ENCODE measurements at places on chromosomes 2 and 18.
A peak's percentile ranks its signal among the peaks of the same experiment; 100 is the strongest.

DNA sequence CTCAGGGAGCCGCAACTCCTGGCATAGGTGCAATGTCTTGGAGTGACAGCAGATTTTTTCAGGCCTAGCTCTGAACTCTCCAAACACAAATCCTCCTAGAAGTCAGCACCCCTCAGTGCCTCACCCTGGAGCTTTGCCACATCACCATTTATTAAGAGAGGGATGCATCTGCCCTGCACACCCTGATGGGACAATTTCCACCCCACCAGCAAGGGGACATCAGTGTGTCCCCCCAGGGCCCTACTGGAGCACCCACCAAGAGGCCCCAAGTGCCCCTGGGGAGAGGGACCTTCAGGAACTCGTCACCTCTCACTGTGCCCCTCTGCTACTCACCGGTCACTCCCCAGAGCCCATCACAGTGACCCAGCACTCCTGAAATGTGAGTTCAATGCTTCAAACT lies 144.7 kb downstream of the NDUFA10 start:
- no peak for DNase-seq

- no peak for DNase-seq
Observed at GRCh38 chr18:24862201-24862816, 401.9 kb downstream of the HRH4 start.

GRCh38 chr2:46299365-46300263 lies 2.4 kb downstream of the EPAS1 start:
- DNase-seq, result no peak

GRCh38 chr2:228846161-228846560 lies 424.9 kb downstream of the PID1 start:
- DNase-seq, result no peak

DNA sequence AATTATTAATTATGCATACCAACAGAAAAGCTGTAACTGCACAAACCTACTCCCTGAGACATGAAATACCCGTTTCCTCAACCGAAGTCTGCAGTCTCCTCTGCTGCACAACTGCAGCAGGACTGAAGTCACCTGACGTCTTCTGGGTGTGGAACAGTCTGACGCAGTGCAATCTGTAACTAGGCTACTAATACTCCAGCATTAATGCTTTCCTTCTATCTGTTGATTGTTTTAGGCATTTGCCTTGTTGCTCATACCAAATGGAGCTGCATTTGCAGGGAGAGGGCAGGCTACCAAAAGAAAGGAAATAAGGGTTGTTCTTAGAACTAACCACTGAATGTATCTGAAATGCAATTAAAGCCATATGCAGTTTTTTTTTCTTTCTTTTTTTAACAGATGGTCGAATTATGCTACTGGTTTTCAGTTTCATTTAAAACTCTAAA lies 40.1 kb downstream of the RTN4 start:
- no peak for DNase-seq

DNA sequence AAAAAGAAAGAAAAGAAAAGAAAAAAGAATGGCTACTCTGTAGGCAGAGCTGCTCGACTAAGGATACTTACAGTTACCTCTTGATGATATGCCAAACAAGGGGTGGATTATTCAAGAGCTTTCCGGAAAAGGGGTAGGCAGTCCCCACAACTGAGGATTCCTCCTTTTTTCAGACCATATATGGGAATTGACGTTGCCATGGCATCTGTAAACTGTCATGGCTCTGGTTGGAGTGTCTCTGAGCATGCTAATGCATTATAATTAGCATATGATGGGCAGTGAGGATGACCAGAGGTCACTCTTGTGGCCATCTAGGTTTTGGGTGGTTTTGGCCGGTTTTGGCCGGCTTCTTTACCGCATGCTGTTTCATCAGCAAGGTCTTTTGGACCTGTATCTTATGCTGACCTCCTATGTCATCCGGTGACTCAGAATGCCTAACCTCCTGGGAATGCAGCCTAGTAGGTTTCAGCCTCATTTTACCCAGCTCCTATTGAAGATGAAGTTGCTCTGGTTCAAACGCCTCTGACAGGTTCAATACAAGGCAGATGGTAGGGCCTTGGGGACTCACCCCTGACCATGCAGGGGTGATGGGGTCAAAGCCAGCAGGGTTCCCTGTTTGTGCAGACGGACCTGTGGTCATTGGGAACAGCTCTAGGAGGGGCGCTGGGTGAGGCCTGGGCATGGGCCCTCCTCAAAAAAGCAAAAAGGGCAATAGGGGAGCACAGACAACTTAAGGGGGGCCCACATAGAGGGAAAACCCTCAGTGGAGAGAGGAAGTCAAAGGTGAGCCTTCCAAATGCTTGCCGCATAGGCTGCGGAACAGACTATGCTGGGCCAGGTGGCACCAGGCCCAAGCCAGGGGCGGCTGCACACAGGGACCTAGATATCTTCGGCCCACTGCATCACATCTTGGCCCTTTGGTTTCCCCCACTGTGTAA lies 251.2 kb upstream of the RAB6C start:
- DNase-seq, result no peak

- no peak for DNase-seq
Observed at GRCh38 chr2:238408615-238409340, 17.9 kb upstream of the ASB1 start.

- no peak for DNase-seq
Observed at GRCh38 chr2:32064021-32064601, 755 bp downstream of the SPAST start.

GRCh38 chr2:46854260-46854659 lies 61.3 kb downstream of the MCFD2 start:
- no peak for DNase-seq

GRCh38 chr2:170816504-170817092 lies at the start of gene GAD1:
GAD1 (plus strand) TSS chr2:170816887; CDS start chr2:170818592, 1,705 bp downstream.
- peak; percentile 45 for DNase-seq

DNA sequence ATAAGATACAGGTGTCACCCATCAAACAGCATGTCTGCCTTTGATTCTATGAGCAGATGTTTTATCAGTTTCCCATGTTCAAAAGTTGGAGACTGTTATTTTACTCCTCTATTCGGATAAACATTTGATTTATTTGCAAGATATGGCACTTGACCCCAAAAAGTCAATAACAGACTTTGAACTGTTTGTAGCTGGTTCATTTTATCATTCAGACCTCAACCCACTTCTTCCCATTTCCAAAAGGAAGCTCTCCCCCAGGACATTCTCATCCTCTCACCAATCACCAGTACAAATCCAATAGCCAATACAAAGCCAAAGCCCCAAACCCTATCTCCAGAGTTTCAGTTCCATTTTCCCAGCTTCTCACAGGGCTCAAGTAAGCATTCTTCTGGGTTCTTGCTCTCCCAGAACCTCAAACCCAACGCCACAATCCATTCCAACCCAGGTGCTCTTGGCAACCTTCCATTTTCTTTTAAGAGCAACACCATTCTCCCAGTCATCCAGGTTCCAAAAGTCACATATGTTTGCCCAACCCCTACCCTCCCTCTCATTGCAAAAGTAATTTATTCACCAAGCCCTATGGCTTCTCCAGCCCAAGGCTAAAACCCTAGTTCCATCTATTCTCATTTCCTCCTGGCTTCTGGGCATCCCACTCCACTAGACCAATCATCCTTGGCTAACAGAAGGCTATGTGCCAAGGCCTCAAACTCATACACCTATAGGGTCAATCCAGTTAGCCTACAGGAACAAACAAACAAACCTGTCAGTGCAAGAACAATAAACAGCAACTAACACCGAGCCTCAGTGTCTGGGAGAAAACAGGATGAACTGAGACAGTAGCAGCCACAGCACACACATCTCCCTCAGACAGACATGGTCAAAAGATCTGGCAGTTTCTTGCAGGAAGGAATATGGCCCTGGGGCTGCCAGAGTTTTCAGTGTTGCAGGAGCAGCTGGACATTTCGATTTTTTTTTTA lies 9.2 kb downstream of the ACVR1 start:
- no peak for DNase-seq

DNA sequence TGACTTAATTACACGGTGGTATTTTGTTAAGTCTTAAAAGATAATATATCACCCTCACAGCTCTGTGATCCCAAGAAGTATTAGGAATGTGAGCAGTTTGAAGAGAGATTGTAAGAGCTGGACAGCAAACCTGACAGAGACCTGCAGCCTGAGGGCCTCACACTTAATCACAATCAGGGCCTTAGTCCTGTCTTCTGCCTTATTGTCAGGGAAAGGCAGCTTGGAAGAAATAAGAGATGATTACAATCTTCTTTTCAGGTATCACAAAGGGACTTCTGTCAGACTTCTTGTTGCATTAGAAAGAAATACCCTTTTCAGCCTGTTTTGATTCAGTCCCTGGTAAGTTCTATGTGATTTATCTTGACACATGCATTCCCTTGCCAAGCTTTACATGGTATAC lies 1433.8 kb upstream of the SLC39A10 start:
- no peak for DNase-seq

- DNase-seq, result no peak
Observed at GRCh38 chr2:88091943-88092342, 24.3 kb downstream of the SMYD1 start.

DNA sequence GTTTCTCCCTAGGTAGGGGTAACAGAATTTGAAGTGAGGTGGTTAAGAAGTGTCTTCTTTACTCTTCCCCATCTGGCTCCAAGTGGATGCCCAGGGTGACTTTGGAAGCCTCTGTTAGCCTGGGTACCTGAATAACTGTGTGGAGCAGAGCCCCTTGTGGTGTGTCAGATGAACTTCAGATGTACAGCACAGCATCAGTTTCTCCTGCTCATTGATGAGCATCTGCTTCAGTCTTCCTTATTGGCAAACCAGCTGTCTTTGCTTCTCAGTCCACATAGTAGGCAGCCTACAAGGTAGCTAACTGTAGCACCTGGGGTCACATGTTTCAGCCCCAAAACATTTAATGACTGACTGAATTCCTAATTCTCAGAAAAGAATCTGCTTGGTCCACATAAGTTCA lies 56.2 kb upstream of the ATP8B1 start:
- DNase-seq, result no peak

DNA sequence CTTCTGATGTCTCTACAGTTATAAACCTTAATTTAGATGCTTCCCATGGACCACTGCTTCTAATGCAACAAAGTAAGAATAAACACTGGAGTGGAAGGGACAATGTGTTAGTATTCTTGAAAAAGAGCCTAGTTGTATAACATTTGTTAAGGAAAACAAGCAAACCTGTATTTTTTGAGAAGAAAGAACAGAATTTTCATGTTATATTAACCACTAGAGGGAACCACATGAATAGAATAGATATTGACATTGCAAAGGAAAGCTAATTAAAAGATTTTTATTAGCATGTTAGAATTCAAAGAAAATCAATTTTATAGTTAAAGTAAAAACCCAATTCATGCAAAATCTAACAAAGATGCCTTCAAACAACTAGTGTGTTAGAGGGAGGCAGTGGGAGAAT lies 151.2 kb upstream of the BARD1 start:
- DNase-seq, result no peak

DNA sequence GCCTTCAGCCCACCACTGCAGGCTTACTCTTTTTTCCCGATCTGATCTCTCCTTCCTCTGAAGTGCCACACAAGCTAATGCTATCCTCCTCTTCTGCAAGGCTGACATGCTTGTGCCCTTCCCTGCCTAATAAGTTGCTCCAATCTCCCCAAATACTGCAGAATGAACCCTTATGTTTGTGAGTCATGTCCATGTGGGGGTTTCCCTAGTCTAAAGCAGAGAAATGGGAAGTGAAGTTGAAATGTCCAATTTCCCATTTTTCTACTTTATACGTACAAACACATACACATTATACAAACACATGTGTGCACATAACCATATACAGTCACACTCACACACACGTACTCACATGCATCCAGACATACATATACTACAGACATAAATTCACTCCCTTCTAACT lies 288.1 kb upstream of the CELF4 start:
- DNase-seq, result no peak

- no peak for DNase-seq
Observed at GRCh38 chr2:183166210-183166609, 42.0 kb downstream of the NUP35 start.

GRCh38 chr18:51011709-51012108 lies 18.3 kb upstream of the SMAD4 start:
- DNase-seq, result no peak

GRCh38 chr2:33425586-33426031 lies 50.8 kb upstream of the RASGRP3 start:
- DNase-seq, result no peak

DNA sequence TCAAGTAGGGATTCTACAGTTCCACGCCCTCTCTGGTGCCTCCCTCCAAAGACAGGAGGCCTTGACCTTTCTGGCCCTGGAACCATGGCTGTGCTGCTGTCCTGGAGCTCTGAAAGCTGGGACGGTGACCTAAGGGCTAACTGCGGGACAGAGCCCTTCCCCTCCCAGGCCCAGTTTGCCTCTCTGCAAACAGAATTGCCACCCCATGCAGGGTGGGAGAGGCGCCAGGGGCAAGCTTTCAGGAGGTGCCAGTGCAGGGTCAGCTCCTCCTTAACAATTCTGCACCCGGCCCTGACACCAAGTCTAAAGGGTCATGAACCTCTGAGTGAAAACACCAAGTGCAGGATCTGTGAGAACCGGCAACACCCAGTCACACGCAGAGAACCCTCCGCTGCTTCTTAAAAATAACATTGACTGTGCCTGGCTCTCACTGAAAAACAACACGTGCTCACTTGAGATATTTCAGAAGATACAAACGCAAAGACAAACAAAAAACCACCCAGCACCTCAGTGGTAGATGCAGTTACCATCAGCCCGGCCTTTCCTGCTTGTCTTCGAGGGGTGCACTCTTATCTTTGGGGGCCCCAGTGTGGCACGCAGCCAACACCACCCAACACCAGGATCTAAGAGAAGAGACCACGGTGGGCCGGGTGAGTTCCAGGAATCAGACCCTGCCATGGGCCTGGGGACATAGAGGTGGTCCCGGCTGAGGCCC lies 1.1 kb upstream of the SNED1 start:
- no peak for DNase-seq

- no peak for DNase-seq
Observed at GRCh38 chr18:56982766-56983165, 164.1 kb upstream of the BOD1L2 start.

DNA sequence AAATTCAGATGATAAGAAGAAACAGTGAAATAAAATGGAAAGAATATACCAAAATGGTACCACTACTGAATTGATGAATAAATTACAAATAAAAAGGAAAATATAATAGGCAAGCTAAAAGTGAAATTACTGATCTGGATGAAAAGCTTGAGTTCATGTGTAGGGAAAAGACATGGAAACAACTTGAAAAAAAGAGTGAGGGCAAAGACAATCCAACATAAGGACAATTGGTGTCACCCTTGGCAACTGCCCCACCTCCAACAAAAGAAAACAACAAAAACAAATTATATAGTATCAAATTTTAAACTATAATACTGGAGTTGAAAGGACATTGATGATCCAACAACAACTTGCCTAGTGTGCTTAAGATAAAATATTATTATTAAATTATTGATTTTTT lies 37.6 kb downstream of the PPP1R1C start:
- no peak for DNase-seq

Measured in NCI-H187 (cell line).